OCI-M1 (cell line): ENCODE measurements at places on chromosomes 7 and 10.

DNA sequence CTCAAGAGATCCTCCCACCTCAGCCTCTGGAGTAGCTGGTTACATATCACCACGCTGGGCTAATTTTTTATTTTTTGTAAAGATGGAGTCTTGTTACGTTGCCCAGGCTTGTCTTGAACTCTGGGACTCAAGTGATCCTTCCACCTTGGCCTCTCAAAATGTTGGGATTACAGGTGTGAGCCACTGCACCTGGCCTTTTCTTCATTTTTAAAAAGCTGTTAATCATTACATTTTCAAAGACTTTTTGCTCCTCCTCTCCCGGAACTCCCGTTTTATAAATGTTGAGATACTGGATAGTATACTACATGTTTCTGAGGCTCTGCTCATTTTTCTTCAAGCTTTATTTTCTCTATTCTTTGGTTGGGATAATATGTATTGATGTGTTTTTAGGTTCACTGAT is 16.4 kb downstream of the AOAH start:
- DNase-seq = no peak

GRCh38 chr7:37346761-37347160 is 101.9 kb downstream of the ELMO1 start:
- no peak for DNase-seq

DNA sequence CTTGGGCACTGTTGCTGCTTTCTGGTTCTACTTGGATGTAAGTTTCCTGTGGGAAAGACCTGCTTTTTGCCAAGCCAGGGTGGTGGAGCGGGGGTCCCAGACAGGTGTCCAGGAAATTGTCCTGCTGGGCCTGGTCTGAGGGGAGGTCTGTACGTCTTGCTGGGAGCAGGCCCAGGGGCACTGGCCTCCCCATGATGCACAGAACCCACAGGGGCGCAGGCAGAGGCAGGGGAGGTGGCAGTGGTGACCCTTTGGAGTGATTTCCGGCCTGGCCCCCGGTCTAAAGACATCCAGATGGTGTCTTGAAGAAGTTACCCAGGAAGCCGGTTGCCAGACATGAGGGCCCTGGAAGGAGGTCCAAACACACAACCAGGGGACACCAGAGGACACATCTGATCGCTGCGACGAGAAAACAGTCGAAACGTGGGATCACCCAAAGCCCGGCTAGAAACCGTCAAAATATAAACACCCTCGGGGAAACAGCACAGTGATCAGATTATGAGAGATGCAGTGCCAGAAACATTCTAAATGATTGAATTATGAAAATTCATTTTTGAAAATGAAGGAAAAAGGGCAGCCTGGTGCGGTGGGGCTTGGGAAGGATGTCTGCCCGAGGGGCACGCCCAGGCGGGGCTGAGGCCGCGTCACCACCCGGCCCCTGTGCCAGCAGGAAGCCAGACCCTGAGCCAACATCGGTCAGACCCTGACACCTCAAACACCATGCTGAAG is 59.6 kb downstream of the TMEM270 start:
- DNase-seq = no peak

- DNase-seq = no peak
These were observed 80.3 kb upstream of the GNAI1 start for GRCh38 chr7:80054356-80054755.

DNA sequence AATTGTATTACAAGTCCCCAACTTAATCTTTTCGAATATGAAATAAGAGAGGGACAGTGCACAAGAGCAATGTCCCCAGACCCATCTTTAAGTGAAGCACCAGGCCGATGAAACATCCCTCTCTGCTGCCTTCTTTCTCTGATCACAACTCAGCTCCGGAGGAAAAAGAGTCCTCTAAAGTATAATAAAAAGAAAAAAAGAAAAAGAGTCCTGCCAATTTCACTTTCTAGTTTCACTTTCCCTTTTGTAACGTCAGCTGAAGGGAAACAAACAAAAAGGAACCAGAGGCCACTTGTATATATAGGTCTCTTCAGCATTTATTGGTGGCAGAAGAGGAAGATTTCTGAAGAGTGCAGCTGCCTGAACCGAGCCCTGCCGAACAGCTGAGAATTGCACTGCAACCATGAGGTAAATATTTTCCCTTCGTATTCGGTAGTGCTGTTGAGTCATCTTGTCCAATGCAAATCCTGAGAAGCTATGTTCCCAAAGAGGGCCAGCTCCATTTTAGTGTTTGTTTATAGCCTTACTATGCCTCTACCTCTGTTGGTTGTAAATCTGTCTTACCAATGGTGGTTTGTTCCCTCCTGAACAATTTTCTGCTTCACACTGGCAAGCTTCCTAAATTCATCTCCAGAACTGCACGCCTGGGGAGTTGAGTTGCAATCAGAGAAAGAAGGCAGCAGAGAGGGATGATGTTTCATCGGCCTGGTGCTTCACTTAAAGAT is at the start of gene IFIT2:
TSS of gene IFIT2 (plus strand) at position 326 of the 725 bp plus-strand sequence. CDS start at position 404, 78 bp downstream.
- peak; percentile 91 for DNase-seq

GRCh38 chr7:113040849-113041248 is 45.8 kb downstream of the GPR85 start:
- DNase-seq = no peak
